Activated CD4-positive, alpha-beta T cell treated with anti-CD3 and anti-CD28 coated beads, Interleukin-2, amount 50 U/mL, for 24 hours (primary cell): ENCODE measurements at places on chromosomes 5 and 9.

DNA sequence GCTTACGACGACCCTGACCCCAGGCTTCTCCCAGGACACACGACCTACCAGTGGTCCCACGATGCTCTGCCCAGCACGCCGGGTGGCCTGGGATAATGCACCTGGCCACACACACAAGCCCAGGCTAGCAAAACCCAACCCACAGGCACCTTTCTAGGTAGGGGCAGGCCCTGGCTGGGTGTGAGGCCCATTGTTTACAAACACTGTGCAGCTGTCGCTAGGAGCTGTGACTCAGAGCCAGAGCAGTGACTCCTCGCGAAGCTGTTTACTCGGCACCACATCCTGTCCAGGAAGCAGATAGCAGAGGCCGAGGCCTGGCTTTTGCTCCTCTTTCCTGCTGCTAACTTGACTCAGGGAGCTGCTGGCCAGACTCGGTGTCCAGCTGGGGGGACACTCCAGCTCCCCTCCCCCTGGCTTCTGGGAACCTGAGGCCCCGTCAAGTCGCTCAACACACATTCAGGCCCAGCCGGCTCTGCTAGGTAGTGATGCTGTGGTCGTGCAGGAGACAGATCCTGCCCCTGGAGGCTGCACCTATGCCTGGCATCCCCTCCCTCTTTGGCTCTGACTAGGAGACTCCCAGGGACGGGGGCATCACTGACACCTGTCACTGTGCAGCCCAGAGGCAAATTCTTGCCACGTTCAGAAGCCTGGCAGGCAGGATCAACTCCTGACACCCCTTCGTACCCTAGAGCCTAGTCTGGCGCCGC lies 12.8 kb upstream of the RALGDS start:
- peak; percentile 58 for DNase-seq

DNA sequence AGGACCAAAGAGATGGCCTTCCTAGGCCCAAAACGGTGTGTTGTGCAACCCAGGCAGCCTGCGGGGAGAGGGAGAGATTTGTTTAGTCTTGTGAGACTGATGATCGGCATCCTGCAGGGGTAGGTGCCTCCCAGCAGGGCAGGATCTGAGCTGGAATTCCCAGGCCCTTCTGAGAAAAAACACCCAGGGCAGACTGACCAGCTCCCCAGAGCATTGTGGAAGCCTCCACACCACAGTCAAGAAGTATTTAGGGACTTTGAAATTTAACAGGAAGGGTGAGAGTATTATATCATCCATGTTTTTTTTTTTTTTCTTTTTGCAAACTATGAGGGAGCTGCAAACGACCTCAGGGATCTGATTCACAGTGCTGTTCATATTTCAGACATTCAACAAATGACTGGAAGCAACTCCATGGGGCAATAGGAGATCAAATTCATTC lies 104.5 kb upstream of the LHFPL2 start:
- no peak for DNase-seq

- DNase-seq: no peak
Observed at GRCh38 chr9:113566016-113566711, 102.6 kb downstream of the RGS3 start.

DNA sequence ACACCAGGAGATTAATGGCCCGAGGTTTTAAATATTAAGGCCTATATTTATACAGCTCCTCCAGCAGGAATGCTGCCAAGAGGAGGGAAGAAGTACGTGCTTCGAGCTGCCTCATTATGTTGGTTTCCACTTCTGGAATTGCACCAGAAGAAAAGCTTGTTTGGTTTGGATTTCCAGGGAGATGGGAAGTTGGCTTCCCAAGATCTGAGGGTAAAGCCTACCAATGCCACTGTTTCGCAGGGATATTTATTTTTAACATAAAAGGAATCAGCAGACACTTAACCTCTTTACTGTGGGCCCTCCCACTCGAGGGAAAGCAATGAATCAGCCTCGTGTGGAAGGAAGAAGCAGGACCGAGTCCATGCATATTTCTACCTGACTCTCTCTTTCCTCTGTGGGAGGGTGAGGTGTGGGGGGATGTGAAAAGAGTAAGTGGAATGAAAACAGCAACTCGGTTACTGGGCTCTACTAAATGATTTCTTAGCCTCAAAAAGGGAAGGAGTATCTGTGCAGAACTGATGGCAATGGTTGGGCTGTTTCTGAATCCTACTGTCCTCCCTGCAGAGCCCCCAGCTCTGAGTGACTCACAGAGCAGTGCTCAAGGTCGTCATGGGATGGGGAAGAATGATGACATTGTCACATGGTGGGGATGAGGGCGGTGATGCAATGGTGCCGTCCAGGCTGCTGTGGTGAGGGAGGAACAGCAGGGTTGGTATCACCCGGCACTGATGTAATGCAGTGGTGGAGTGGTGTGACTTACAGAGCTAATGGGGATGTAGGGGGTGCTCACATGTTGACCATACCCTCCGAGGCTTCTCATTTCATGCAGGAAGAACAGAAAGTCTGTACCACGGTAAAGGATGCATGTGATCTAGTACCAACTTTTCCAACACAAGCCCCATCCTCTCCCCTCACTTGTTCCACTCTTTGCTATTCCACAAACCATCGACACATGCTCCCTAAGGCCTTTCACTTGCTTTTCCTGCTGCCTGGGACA lies 215.0 kb upstream of the PANK3 start:
- DNase-seq: no peak

DNA sequence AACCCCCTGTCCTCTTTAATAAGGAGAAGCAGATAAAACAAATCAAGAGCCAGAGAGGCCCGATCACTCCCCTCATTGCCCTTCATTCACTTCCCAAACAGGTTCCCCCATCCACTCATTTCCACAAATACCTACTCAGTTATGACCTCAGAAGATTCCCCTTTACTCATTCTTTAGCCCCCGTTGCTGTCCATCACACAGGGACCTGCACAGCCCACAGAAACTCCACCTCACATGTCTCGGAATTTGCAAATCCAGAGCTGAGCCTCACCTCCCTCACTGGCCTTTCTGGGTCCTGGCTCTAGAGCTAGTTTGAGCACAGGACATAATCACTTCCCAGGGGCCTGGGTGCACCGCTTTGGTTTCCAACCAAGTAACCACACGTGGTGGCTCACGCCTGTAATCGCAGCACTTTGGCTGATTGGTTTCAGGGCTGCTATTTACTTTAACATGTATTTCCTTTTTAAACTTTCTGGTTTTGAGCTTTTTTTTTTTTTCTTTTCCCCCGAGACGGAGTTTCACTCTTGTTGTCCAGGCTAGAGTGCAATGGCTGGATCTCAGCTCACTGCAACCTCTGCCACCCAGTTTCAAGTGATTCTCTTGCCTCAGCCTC lies 17.8 kb downstream of the ATP6V0E1 start:
- DNase-seq: no peak

DNA sequence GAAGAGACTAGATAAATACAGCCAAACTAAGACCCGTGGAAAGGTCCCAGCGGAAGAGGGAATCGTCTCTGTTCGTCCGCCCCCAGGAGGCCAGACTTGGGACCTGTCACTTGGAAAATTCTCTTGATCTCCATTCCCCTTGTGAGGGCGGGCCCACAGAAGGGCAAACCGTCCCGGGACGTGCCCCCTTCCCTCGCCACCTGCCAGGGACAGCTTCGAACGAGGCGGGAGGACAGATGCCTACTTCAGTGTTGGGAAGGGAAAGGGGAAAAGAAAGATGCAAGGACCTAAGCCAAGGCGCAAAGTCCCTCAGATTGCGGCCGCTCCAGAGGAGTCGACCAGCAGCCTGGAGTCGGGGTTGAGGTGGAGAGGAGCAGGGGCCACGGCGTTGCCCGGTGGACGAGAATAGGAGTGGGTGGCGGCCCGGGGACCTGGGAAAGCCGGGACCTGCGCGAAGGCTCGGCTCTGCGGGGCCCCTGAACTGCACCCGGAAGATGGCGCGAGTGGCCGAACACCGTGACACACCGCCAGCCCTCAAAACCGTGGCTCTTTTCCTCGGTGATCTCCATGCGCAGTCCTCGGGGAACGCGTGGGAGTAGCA lies 4.4 kb upstream of the EBF1 start:
- DNase-seq: no peak

DNA sequence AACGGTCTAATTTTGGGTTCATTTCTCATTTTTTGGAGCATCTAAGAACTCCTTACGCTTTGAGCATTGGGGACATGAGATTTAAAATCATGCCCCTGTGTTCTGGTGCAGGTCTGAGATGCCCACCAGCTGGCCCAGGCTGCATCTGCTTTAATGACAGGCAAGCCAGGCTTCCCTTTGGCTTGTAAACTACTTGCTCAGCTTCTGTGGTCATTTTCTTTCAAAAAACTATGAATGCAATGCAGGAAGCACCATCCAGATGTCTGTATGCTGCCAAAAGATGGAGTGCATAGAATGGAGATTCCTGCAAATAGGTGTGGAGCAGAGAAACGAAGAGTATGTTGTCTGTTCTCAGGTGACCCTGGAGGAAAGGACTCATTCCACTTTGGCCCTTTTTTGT lies 399.9 kb upstream of the ADAMTSL1 start:
- no peak for DNase-seq

- DNase-seq: no peak
Observed at GRCh38 chr9:83209188-83209731, 146.3 kb upstream of the RASEF start.

DNA sequence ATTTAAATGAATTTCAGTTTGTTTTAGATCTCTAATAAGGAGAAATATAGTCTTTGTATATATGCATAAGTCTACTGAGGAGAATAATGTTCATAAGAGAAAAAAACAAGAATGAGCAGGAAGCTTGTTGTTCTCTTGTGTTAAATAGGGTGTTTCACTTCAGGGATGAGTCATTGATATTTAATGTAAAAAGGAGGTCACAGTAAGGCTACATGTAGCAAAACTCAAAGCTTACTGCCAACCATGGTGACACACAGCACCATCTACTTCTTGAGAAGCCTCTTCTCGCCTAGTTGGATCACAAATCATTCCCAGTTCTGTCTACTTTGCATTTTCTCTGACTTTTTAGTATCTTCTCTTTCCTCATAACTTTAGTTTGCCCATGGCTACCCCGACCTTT lies 1466.0 kb upstream of the C9orf72 start:
- DNase-seq: no peak

DNA sequence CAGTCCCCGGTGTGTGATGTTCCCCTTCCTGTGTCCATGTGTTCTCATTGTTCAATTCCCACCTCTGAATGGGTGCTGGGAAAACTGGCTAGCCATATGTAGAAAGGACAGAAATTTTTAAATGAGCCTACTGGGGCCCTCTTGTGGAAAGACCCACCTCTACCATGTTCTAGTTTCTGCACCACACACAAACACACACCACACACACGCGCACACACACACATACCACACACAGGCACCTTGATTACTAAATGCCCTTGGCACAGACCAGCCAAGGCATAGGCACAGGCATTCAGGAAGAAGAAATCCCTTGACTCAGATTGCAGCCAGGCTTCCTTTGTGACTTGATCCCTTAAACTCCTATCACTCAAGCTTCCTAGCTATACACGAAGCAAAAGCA lies 60.5 kb downstream of the SIL1 start:
- DNase-seq: no peak
